Activated T-cell treated with anti-CD3 and anti-CD28 coated beads, Interleukin-2, amount 50 U/mL, for 48 hours (primary cell): ENCODE measurements at places on chromosomes 1 and 21.

DNA sequence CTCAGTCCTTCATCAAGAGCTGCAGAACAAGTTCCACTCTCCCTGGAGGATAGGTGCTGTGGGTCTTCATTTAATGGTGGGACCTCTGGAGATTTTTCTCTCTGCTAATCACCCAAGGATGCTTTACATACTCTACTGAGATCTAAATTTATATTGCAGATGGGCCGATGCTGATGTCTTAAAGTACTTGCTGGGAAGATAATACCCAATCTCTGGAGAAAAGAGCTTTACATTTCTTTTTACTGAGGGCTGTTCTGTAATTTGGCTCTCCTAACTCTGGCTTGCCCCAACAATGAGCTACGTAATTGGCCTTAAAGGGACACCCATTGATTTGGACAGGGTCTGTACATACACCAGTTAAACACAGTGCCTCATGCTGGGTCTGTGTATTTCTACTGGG, 86.9 kb downstream of the ST6GALNAC3 start:
- no peak for DNase-seq

DNA sequence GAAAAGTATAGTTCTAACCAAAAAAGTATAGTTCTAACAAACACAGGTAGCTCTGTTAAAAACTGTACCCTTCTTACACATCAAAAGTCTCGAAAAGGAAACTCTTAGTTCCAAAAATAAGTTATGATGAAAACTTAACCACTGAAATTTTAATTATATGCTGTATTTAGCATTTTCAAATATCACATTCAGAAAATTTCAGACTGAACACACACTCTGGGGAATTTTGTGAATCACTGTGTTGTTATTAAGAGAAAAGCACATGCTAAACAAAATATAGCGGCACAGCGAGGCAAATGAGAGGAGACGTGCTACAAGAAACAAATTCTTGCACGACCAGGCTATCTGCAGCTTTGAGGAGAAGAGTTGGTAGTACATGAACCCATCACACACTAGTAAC, 30.4 kb downstream of the VAV3 start:
- peak; percentile 36 for DNase-seq

DNA sequence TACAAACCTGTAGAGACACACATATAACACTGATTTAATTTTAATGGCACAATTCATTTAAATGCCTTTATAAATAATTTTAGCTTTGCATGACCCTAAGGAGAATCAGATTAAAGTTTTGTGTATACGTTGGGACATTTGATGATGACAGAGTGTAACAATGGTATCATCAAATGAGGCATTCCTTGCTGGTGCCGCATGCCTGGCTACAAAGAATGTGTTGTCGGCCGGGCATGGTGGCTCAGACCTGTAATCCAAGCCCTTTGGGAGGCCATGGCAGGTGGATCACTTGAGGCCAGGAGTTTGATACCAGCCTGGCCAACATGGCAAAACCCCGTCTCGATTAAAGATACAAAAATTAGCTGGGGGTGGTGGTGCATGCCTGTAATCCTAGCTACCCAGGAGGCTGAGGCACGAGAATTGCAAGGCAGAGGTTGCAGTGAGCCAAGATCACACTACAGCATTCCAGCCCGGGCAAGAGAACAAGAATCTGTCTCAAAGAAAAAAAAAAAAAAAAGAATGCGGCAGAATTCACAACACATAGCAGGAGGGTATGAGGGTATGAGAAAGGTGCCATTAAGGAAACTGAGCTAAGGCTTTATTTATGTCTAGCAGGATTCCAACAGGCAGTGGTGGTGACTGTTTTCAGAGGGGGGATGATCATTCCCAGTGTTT, 58.9 kb downstream of the PTPN14 start:
- DNase-seq = no peak

- DNase-seq = no peak
Measured at GRCh38 chr1:245118066-245118465, 36.7 kb upstream of the KIF26B start.

- DNase-seq = no peak
Measured at GRCh38 chr21:16262091-16262490, 532.3 kb downstream of the USP25 start.

DNA sequence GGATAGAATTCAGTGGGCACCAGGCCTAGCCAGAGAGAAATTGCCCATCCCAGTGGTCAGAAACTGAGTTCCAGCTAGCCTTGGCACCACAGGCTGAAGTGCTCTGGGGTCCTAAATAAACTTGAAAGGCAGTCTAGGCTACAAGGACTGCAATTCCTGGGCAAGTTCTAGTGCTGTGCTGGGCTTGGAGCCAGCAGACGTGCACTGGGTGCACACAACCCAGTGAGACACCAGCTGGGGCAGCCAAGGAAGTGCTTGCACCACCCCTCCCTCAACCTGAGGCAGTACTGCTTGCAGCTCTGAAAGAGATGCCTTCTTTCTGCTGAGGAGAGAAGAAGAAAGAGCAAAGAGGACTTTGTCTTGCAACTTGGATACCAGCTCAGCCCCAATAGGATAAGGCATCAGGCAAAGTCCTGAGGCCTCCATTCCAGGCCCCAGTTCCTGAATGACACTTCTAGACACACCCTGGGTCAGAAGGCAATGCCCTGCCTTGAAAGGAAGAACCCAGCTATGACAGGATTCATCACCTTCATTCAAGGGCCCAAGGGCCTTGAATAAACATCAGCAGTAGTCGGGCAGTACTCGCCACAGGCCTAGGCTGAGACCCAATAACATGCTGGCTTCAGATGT, 55.1 kb downstream of the OVGP1 start:
- DNase-seq = no peak

DNA sequence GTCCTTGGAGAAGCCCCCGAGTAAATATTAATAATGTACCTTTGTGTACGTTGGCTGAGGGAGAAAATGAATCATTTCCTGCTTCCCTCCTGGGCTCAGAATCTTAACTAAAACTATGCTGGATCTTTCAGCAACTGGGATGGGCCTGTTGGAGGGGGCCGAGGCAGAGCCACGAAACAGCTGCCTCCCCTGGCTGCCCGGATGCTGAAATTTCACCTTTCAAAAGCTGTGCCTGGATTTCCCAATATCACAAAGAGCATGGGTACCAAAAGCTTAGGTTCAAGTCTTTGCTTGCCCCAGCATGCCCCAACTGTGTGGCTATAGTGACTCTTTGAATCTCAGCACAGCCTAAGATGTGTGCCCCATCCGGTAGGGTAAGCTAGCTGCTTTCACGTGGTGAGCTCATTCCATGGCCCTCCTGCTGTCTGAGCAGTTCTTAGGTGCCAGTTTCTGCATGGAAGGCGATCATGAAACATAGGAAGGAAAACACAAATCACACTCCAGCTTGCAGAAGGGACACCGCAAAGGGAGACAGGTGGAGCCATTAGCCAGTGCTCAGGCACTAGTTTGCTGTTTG, 473.5 kb downstream of the PTPRU start:
- DNase-seq = peak; percentile 32

DNA sequence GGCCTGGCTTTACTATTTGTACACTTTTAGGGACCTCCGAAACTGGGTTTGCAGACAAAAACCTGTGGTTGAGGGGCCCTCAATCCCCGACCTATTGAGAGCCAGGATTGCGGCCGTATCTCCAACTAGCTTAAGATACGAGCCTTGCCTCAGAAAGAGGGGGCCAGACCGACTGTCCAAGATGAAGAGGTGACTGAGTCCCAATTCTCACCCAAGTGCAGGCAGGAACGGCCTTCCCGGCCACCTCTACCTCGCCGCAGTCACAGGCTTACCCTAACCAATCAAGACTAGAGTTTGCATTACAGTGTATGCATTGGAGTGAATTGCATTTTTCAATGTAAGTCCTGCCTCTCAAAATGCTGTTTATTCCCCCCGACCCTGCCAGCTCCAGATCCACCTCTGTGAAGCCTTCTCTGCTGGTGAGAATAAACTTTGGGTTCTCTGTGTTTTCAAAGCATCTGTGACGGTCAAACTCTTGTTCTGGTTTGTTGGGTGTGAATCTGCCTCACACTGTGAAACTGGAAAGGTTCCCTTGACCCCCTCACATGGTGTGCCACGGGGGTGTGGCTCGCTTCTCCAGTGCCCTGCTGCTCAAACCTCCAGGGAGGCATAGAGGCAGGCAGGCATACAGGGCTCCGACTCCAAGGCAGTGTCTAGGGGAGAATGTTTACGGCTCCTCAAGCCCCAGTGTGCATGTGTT, 62.2 kb upstream of the WLS start:
- no peak for DNase-seq

- DNase-seq = no peak
Measured at GRCh38 chr1:94092210-94092613, 28.7 kb downstream of the ABCA4 start.

DNA sequence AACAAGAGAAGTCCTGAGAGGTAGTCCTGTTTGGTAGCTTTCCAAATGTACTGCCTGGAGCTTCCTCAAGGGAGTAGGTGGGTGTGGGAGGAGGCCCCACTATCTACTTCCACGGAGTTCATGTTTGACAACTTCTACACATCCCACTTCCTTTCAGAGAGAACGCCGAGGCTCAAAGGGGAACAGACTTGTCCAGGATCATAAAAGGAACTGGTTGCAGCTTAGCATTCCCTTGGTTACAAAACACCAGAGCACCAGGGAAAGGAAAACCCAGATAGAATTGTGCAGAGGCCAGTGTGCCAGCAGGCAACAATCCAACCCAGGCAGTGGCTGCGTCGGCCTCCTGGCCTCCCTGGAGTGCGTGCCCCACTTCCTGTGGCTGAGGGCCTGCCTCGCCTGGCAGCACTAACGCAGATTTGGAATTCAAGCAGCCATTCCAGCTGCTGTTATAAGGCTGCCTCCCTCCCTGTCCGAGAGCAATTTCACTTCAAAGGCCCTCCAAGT, 4.2 kb upstream of the RAP1GAP start:
- peak; percentile 19 for DNase-seq
